CD8-positive, alpha-beta T cell (primary cell): ENCODE measurements at places on chromosomes 1 and 21.

DNA sequence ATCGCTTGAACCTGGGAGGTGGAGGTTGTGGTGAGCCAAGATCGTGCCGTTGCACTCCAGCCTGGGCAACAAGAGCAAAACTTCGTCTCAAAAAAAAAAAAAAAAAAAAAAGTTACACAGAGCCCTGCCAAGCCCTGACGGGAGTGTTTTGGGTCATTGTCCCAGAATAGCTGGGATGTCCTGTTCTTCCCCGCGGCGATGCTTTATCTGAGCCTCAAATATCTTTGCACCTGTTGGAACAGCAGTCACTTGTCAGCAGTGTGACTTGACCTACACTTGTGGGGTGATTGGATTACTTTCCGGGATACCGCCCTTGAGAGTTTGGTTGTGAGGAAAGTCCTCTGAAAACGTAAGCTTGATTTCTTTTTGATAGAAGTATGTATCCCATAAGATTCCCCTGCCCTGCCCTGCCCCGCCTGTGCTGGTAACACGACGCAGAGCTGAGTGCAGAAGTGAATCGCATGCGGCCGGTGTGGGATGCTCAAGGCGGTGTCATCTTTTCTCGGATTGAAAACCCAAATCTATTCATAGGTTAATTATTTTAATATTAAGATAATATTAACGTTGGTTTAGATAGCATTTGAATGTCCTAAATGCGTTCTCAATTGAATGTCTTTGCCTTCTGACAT, 50.9 kb downstream of the PCNT start:
- no peak for DNase-seq

GRCh38 chr1:42680921-42681683, 1.1 kb upstream of the YBX1 start:
- DNase-seq: no peak

- DNase-seq: no peak
Observed at GRCh38 chr1:233480198-233480597, 133.7 kb upstream of the KCNK1 start.

DNA sequence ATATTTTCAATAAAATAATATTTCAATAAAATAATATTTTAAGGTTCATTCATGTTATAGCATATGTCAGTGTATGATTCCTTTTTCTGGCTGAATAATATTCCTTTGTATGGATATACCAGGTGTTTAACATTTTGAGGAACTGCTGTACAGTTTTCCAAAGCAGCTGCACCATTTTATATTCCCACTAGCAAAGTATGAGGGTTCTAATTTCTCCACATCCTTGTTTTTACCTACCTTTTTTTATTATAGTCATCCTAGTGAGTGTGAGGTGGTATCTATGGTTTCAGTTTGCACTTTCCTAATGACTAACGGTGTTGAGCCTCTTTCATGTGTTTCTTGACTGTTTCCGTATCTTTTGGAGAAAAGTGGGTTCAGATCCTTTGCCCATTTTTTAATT, 5.2 kb downstream of the DEGS1 start:
- DNase-seq: no peak

DNA sequence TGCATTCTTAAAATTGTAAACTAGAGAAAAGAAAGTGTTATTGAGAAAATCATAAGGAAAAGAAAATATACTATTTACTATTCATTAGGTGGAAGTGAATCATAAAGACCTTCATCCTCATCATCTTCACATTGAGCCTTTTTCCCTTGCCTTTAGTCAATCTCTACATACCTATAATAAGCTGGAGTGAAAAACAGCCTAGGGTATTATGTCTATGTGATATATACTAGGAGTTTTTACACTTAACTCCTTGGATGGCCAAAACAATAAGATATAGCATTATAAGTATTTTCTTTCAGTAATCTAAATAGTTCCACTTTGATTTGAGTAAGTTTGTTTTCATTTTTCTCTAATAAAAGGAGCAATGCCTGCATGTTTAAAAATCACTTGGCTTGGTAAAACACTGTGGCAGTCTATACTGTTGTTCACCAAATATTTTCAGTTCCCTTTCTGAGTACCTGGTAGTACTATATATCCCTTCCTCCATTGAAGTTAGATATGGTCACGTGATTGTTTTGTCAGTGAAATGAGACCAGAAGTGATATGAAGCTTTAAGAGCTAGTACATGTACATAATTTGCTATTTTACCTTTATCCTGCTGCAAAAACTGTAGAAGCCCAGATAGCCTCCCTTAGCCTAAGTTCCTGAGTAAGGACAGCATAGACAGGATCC, 78.3 kb downstream of the CLEC20A start:
- no peak for DNase-seq

- no peak for DNase-seq
Observed at GRCh38 chr1:216528816-216529215, 105.6 kb upstream of the USH2A start.

GRCh38 chr1:206030714-206031113, 7.0 kb upstream of the CTSE start:
- peak; percentile 63 for DNase-seq

GRCh38 chr1:43059640-43060574, 101.2 kb upstream of the SLC2A1 start:
- DNase-seq: no peak

- DNase-seq: no peak
Observed at GRCh38 chr1:222772996-222773379, 36.0 kb downstream of the FAM177B start.

GRCh38 chr1:234509457-234510328, 30.7 kb upstream of the TARBP1 start:
- no peak for DNase-seq

- DNase-seq: no peak
Observed at GRCh38 chr1:83064589-83065242, 934.2 kb downstream of the TTLL7 start.
